ENCODE measurements at places on chromosomes 2 and 18.

DNA sequence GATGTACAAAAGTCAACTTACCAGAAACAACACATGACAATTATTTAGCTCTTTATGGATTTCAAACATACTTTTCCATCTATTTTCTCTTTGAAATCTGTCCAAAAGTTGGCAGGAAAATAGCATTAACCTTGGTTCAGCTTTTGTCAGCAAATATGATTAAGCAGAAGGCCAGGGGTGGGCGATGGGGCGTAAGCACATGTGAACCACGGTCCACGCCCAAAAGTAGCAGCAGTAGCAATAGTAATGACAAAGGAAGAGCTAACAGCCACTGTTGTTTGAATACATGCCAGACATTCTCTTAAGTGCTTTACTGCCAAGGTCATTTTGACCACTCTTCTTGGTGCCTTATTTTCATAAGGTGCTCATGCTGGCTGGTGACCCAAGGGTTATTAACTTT lies 73.5 kb downstream of the ANTXR1 start:
- no peak for DNase-seq

- DNase-seq: no peak
Measured at GRCh38 chr2:42784204-42784880, 8.0 kb downstream of the HAAO start.

GRCh38 chr18:31041271-31042083 lies 1.1 kb downstream of the DSC3 start:
- DNase-seq: no peak

- DNase-seq: no peak
Measured at GRCh38 chr2:197425550-197425949, 9.3 kb downstream of the SF3B1 start.

Data from heart left ventricle (tissue), 16 donors.